ENCODE measurements at places on chromosomes 7 and 10.

DNA sequence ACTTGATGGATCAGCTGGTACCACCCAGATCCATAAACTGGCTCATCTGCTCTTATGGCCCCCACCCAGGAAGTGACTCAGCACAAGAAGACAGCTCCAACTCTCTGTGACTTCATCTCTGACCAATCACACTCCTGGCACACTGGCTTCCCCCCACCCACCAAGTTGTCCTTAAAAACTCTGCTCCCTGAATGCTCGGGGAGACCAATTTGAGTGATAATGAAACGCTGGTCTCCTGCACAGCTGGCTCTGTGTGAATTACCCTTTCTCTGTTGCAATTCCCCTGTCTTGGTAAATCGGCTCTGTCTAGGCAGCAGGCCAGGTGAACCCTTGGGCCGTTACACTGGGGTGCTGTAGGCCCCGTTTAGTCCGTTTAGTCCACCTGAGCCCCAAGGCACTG lies 23.4 kb upstream of the BNIP3 start:
- no peak for DNase-seq

- no peak for DNase-seq
These were observed 3.2 kb downstream of the OPN4 start for GRCh38 chr10:86657396-86658011.

DNA sequence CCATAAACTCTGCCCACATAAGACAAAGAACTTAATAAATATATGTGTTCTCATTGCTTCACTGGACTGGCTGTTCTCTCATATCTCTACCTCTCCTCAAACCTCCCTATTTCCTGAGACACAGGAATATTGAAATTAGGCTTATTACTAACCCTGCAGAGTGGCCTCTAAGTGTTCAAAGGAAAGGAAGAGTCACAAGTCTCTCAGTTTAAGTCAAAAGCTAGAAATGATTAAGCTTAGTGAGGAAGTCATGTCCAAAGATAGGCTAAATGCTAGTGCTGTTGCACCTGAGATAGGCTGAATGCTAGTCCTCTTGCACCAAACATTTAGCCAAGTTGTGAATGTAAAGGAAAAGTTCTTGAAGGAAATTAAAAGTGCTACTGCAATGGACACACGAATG lies 41.1 kb downstream of the GNAI1 start:
- no peak for DNase-seq

DNA sequence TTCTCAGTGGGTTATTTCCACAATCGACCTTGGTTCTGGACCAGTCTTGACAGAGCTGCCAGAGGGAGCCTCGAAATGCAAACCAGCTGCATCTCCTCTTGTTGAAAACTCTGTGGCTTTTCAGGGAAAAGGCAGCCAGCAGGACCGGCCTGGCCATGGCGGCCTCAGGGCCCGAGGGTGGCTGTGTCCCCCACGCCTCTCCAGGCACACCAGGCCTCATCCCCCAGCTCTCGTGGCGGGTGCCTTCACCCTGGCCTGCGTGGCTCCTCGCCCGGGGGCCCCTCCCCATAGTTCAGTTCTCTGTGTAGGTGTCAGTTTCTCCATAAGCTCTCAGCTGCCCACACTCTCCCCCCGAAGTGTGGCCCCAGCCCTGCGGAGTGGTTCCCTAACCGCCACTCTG lies 63.5 kb downstream of the MGMT start:
- no peak for DNase-seq

- no peak for DNase-seq
These were observed 115.0 kb upstream of the KIF5B start for GRCh38 chr10:32171204-32171603.

- DNase-seq, result no peak
These were observed 8.8 kb upstream of the CNPY1 start for GRCh38 chr7:155555116-155555695.

DNA sequence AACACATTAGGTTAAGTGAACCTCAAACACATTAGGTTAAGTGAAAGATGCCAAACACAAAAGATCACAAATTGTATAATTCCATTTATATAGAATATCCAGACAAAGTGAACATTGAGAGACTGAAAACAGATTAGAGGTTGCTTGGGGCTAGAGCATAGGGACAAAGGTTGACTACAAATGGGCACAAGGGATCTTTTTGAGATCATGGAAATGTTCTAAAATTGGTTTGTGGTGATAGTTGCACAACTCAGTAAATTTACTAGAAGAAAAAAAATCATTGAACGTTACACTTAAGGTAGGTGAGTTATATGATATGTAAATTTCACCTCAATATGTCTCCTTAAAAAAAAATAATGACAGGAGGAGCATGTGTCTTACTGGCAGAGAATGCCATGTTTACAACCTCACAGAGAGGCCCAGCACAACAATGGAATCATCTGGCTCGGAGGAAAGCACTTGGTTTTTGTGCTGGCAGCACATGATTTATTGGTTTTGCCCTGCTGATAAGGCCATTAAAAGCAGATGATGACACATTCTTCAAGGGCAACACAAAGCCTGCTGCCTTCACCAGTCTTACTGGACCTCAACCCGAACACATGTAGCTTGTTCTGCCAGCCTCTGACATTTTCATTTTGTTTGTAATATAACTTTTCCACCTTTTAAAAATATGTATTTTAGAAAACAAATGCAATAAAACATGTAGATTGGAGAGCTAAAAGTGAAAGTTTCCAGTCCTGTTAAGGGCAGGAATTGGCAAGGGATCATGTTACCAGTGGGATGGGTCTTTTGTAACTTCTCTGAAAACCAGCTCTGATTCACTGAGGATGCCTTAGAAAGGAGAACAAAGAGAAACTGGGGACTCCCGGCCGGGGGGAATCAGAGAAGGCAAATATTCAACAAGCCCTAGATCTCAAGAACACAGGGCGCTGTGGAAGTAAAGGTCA lies 11.9 kb upstream of the LMOD2 start:
- peak; percentile 36 for DNase-seq
